Adrenal gland (tissue), 19 donors: ENCODE measurements at places on chromosomes 6 and 20. TPM values are rescaled to one million over a fixed set of nuclear protein-coding genes. Genes with fewer than 3 reads are reported as not detected.

DNA sequence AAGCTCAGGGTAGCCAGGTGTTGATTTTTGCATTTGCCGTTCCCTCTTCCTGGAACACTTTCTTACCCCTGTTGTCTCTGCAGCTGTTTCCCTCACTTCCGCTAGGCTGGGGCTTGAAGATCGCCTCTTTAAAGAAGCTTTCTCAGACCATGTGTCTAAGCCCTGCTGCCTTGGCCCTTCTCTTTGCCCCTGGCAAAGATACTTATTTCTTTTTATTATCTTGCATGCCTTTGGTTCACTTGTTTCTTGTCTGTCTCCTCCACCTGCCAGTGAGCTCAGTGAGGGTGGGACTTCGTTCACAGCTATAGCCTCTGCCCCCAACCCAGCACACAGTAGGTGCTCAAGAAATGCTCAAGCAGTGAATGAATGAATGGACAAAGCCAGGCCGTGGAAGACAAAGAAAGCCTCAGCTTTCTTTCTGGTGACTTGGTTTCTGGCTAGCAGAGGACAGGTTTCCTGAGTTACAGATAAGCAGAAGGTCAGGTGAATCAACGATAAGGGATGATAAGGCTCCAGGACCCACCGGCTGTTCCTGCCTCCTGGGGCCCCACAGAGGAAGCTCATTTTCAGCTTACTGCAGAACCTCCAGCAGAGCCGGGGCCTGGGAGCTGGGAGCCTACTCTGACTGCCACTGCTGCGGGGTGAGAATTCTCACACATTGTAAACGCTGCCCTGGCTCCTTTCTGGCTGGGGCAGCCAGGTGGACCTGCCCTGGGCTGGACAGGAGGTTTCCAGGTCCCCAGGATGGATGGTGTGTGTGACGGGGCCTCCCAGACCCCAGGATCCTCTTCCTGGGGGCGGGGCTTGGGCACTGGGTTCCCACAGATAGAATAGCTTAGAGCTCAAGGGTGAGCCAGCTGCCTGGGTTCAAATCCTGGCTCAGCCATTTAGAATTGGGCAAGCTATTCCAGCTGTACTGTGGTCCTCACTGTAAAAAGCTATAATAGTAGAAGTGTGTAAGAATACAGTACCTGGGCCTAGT lies 29.8 kb downstream of the SNAI1 start:
- no peak overlapping the region for H3K27ac ChIP-seq
- no peak overlapping the region for H3K4me3 ChIP-seq
- H3K36me3 ChIP-seq = no peaks in the 10 kb centered on the region
- no peak for DNase-seq
- peaks cover 4% of the 10 kb centered on the region for H3K4me1 ChIP-seq

DNA sequence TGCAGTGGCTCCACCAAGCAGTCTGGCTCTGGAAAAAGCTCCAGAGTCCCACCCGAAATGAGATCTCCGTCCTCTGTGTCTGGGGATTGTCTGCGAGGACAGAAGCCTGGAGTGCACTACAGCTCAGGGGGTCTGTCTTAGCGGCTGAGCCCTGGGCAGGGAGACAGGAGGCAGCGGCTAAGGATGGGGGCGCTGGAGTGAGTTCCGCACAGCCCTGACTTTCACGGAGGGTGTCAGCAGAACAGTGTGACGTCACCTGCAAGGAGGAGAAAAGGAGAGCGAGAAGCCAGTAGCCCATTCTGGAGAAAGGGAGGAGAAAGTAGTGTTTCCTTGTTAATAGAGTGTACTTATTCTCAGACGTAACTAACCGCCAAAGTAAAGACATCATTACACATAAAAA lies 97.6 kb downstream of the FAM50B start:
- H3K27ac ChIP-seq = no peak overlapping the region
- peaks cover 4% of the 10 kb centered on the region for H3K27me3 ChIP-seq
- no peak for DNase-seq
- no peak overlapping the region for H3K4me3 ChIP-seq
- no peaks in the 10 kb centered on the region for H3K36me3 ChIP-seq
- peaks cover 5% of the 10 kb centered on the region for H3K4me1 ChIP-seq

The FAXC gene
- 0.92 TPM for total RNA-seq

The WFDC10B gene
- not detected for total RNA-seq

The ADGRF5 gene
- 38.9 TPM for total RNA-seq

The GTSF1L gene
- total RNA-seq = not detected

DNA sequence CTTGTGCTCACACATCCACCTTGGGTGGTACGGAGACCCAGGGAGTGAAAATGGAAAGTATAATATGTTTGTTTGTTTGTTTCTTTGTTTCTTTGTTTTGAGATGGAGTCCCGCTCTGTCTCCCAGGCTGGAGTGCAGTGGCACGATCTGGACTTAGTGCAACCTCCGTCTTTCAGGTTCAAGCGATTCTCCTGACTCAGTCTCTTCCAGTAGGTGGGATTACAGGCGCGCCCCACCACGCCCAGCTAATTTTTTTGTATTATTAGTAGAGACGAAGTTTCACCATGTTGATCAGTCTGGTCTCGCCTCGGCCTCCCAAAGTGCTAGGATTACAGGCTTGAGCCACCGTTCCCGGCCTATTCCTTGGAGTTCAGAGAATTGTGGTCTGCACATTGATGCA lies 115.4 kb downstream of the TRIM27 start:
- DNase-seq = no peak
- H3K4me1 ChIP-seq = no peaks in the 10 kb centered on the region
- peaks cover 81% of the 10 kb centered on the region for H3K27me3 ChIP-seq
- H3K27ac ChIP-seq = no peak overlapping the region

- H3K36me3 ChIP-seq = no peaks in the 10 kb centered on the region
- peaks cover 36% of the 10 kb centered on the region for H3K4me1 ChIP-seq
- H3K27me3 ChIP-seq = no peaks in the 10 kb centered on the region
- DNase-seq = no peak
- no peak overlapping the region for H3K4me3 ChIP-seq
- no peak overlapping the region for H3K27ac ChIP-seq
These were observed 16.9 kb upstream of the UBE2V1 start for GRCh38 chr20:50129662-50130355.

- H3K4me3 ChIP-seq = no peak overlapping the region
- no peak for DNase-seq
- H3K27me3 ChIP-seq = no peaks in the 10 kb centered on the region
- no peaks in the 10 kb centered on the region for H3K4me1 ChIP-seq
These were observed 110.9 kb downstream of the SMLR1 start for GRCh38 chr6:130937942-130938604.

- no peak overlapping the region for H3K27ac ChIP-seq
- H3K27me3 ChIP-seq = no peaks in the 10 kb centered on the region
- H3K4me3 ChIP-seq = no peak overlapping the region
- H3K4me1 ChIP-seq = no peaks in the 10 kb centered on the region
- no peaks in the 10 kb centered on the region for H3K36me3 ChIP-seq
- no peak for DNase-seq
These were observed 12.1 kb downstream of the PPP2R5D start for GRCh38 chr6:42996513-42996912.

DNA sequence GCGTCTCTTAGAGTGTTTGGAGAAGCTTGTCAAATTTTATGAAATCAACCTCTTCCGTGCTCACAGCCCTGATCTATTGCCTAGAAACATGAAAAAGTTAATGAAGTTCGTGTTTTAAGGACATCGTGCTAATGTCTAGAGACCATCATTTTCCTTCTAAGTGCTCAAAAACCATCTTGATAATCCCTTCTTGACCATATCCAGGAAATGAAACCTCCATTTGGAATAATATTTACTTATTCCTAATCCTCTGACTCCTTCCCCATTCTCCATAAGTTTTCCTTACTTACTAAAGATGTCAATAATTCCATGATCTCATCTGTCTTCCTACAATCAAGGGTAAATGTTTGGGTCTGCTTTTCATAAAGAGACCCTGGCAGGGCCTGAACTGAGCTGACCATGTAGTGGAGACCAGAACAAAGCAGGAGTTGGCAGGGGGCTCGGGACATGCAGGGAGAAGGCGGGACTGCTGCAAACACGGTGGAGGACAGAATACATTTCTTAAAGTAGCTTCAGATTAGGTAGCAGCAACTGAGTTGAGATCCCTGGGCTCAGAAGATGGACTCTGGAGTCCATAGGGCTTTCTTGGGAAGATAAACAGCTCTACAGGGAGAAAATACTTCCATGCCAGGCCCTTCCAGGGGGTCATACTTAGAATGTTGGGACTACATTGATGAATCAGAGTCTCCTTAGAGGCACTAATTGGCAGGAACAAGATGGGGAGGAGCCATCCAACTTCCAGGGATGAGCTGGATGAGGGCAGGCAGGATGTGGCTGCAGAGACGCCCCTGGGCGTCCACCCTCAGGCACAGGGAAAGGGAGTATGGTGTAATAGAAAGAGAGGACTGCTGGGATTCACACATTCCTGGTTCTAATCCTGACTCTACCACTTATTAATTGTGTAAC lies 100.7 kb downstream of the RIN2 start:
- no peaks in the 10 kb centered on the region for H3K36me3 ChIP-seq
- no peak for DNase-seq
- no peaks in the 10 kb centered on the region for H3K4me1 ChIP-seq
- no peak overlapping the region for H3K27ac ChIP-seq
- H3K27me3 ChIP-seq = no peaks in the 10 kb centered on the region
- H3K4me3 ChIP-seq = no peak overlapping the region

The HCRTR2 gene
- not detected for total RNA-seq

The QKI gene
- 131 TPM for total RNA-seq

The GPR63 gene
- 3.1 TPM for total RNA-seq

DNA sequence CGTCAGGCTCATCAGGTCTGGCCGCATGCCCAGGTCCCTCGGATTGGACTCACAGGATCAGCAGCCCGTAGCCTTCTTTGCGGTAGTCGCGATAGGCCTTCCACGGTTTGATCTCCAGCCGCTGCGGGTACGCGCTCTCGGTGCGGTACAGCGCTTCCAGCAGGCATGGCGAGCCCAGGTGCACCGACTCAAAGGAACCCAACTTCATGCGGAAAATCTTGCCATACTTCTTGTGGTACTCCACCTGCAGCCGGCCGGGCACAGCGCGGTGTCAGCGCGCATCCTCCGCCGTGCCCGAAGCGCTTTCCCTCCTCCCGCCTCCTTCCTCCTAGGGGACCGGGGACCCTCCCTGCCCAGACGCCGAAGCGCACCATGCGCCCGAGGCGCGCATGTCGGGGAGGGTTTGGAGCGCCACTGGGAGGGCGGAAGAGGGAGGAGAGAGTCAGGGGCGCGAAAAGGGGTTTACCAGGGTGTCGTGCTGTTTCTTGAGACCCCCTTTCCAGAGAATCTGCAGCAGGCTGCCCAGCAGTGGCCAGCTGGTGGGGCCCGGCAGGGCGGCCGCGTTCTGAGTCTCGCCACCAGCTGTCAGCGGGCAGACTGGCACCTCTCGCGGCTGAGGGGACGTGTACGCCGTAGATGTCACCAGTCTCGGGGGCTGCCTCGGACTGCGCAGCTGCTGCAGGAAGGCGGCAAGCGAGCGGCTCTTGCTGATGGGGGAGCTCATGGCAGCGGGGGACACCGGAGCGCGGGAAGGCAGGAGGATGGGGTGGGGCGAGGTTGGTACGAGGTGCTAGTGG lies 732 bp downstream of the CYP24A1 start:
- DNase-seq = no peak
- no peak overlapping the region for H3K27ac ChIP-seq
- peaks cover 68% of the 10 kb centered on the region for H3K27me3 ChIP-seq
- no peaks in the 10 kb centered on the region for H3K36me3 ChIP-seq

DNA sequence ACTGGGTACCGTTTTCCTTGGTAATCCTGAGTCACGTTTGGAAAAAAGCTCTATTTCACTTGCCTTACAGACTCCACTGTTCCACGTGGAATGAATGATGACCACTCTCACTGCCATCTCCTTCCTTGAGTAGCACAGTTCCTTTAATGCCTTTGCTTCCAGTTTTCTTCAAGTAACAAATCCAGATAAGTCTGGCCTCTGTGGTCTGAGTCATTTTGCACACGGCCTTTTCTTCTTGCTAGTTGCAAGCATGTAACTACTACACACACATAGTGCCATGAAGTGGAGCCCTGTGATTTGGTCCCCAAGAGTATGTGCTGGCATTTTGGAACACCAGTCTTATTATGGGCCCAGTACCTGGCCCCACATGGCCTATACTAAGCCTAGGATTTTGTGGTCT lies 182.8 kb downstream of the SASH1 start:
- H3K27ac ChIP-seq = no peak overlapping the region
- no peaks in the 10 kb centered on the region for H3K27me3 ChIP-seq
- H3K36me3 ChIP-seq = no peaks in the 10 kb centered on the region
- H3K4me1 ChIP-seq = no peaks in the 10 kb centered on the region
- no peak overlapping the region for H3K4me3 ChIP-seq

DNA sequence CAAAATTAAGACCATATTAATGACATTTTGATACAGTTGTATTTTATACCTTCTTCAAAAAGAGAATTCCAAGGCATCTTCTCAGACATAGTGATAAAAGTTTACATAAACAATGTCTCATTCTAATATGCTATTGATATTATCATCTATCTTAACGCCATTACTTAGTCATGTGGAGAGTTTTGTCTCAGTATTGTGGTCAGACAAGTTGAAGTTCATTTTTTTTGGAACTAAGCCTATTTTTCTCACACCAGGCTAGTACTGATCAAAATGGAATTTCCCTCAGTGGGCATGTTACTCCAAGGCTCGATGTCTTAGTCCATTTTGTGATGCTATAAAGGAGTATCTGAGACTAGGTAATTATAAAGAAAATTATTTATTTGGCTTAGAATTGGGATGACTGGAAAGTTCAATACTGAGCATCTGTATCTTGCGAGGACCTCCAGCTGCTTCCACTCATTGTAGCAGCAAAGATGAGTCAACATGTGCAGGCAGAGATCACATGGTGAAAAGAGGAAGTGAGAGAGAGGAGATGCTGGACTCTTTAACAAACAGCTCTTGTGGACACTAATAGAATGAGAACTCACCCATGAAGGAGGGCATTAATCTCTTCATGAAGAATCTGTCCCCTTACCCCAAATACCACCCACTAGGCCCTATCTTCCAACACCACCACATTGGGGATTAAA lies 825.5 kb upstream of the MANEA start:
- no peaks in the 10 kb centered on the region for H3K4me1 ChIP-seq
- H3K4me3 ChIP-seq = no peak overlapping the region
- no peak for DNase-seq

DNA sequence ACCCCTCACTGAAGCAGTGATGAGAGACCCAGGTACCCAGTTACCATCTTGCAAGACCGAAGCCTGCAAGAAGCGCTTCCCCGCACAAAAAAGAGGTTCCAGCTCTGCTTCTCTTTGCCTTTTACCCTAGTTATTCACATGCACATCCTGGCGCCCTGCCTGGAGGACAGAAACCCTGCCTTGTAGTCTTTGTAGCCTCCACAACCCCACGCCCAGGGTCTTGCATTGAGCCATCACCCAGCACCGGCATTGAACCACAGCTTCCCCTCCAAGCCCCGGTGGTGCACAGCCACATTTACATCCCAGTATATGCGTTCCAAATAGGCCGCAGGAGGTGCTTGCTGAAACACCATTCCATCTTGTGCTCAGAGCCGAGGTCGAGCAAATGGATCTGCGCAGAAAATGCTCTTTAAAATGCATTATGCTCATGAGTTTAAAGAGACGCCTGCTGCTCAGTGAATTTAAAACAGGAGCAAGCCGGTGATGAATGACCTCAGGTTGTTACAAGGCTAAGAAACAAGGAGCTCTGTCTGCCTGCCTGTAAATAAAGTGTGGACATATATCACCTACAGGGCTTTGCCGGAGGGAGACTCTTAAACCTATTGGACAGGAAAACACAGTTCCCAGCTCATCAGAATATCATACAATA lies 61.7 kb downstream of the GNAS-AS1 start:
- no peaks in the 10 kb centered on the region for H3K36me3 ChIP-seq
- peaks cover 5% of the 10 kb centered on the region for H3K27me3 ChIP-seq
- no peaks in the 10 kb centered on the region for H3K4me1 ChIP-seq

The RPL10A gene
- 680 TPM for total RNA-seq
